ENCODE measurements at places on chromosomes 7 and 10. TPM values are rescaled to one million over a fixed set of nuclear protein-coding genes. Genes with fewer than 3 reads are reported as not detected.

DNA sequence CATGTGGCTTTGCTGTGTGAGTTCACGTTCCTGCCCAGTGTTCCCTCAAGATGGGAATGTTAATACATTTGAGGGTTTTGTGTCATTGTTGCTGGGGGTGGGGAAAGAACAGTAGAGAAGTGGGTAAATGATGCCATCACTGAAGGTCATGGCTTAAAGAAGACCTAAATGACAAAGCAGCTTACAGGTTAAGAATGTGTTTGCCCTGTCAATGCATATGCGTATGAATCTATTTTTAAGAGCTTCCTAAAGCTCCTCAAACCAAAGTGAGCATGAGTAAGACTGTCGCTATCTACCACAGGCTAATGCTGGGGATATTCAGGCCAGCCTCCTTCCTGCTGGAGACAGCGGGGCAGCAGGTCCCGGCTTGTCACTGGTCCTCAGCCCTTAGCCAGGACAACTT lies 162.9 kb downstream of the CREB5 start:
- DNase-seq = no peak
- peaks cover 4% of the 10 kb centered on the region for H3K27me3 ChIP-seq
- no peaks in the 10 kb centered on the region for H3K36me3 ChIP-seq
- no peaks in the 10 kb centered on the region for H3K4me1 ChIP-seq
- no peak overlapping the region for H3K27ac ChIP-seq

- no peaks in the 10 kb centered on the region for H3K27me3 ChIP-seq
- H3K36me3 ChIP-seq = peaks cover 8% of the 10 kb centered on the region
- no peak overlapping the region for H3K4me3 ChIP-seq
- DNase-seq = no peak
Observed at GRCh38 chr7:55381189-55381588, 16.1 kb downstream of the LANCL2 start.

DNA sequence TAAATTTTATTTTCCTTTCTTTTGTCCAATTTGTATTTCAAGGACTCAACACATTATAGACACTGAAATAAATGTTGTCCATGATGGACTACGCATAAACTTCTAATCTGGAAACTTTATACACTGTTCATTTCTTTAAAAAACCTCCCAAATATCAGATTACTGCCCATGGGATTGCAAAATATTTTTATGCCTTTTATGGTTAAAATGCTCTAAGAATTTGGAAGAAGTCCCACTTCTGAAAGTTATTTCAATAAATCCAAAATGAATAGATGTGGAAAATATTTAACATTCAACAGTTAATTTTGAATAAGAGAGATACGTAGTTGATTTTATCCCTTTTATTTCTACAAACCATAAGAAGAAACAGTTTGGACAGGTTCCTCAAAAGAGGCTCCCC lies 46.1 kb downstream of the CABCOCO1 start:
- peaks cover 26% of the 10 kb centered on the region for H3K27me3 ChIP-seq
- H3K4me3 ChIP-seq = no peak overlapping the region
- no peaks in the 10 kb centered on the region for H3K4me1 ChIP-seq
- no peak for DNase-seq

Gene HPS1
- total RNA-seq = 58.6 TPM

DNA sequence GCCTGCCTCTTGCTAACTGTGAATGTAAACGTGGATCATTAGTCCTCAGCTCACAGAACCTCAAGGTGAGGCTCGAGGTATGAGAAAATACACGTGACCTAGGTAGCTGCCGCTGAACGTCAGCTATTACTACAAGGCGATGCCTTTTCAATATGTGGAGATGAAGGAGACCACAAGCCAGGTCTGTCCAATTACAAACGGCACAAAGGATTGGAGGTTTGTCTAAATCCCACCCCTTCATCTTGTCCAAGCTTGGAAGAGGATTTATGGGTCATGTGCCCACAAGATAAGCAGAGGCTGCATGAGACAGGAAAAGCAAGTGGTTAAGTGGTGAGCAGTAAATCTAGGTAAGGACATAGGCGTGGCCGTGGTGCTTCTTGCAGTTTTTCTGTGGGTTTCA lies 3.4 kb downstream of the H2BK1 start:
- peak overlapping the region; percentile 44 for H3K4me3 ChIP-seq
- peaks cover 17% of the 10 kb centered on the region for H3K4me1 ChIP-seq
- peaks cover 7% of the 10 kb centered on the region for H3K27me3 ChIP-seq
- H3K27ac ChIP-seq = no peak overlapping the region

DNA sequence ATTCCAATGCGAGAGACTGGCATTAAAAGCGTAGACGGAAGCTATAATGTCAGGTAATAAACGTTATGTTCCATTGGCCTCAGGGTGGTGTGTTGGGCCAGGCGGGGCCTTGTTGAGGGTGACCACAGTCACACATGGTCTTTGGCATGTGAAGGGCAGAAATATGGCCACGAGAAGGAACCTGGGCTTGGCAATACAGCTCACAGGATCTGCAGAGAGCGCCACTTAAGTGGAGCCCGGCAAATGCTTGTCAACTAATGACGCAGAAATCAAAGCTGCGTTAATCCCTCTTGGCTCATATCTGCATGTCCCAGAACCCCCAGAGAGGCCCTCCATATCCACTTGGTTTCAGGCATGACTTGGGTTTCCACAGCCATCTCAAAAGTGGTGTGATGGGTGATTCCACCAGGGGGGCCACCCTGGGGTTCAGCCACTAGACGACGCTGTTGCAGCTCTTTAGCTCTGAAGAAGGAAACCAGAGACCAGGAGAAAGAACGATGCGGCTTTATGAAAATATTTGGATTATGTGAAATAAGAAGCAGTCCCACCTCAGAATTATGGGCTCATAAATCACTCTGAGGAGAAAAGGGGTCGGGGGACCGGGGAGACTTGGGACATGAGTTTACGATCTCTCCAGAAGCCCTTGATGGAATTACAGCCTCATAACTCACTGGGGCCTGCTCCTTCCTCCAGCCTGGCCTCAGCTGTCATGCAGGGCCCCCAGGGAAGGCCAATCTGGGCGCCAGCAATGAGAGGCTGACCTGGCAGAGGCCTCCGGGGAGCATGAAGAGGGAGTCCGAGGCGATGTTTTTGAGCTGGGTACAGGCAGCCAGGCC lies 462.5 kb downstream of the PLXNA4 start:
- no peak overlapping the region for H3K4me3 ChIP-seq
- no peaks in the 10 kb centered on the region for H3K4me1 ChIP-seq
- H3K27ac ChIP-seq = no peak overlapping the region
- no peaks in the 10 kb centered on the region for H3K36me3 ChIP-seq

DNA sequence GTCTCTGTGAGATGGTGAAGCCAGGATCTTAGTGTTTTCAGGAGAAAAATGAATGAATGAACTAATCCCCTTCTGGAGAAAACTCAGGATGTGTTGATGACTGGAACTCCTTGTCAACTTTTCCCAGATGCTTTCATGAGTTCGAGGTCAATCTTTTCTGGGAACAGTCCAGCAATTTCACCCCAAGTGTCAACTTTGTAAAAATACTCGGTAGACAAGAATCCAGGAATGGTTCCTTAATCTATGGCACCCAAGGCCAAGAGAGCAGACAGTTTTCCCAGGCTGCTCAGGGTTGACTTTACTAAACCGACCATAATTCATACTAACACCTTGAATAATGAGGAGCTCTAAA lies 31.1 kb upstream of the LYZL1 start:
- DNase-seq = no peak
- no peak overlapping the region for H3K4me3 ChIP-seq
- H3K4me1 ChIP-seq = no peaks in the 10 kb centered on the region
- H3K36me3 ChIP-seq = no peaks in the 10 kb centered on the region
- no peak overlapping the region for H3K27ac ChIP-seq
- peaks cover 3% of the 10 kb centered on the region for H3K27me3 ChIP-seq

Gene INA
- total RNA-seq = 0.92 TPM

Gene DDC
- total RNA-seq = 0.35 TPM

DNA sequence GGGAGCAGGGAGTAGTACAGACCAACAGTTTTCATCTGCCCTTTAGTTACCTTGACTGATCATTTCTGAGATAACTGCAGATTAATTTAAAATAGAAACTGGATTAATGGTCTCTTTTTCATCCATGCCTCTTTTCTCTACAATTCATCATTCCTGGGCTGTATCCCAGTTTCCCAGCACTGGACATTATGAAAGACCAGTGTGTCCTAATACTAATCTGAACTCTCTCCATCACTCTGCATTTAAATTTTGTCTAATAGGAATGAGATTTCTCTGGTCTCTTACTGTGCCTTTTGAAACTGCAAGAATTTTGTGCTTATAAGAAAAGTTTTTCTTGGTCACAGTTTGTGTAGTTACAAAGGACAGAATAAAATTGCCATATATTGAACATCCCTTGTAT lies 12.7 kb downstream of the PLEKHA8 start:
- no peak overlapping the region for H3K27ac ChIP-seq
- no peak for DNase-seq
- H3K27me3 ChIP-seq = no peaks in the 10 kb centered on the region
- H3K4me3 ChIP-seq = no peak overlapping the region
